Activated naive CD8-positive, alpha-beta T cell treated with anti-CD3 and anti-CD28 coated beads, Interleukin-2, amount 50 U/mL, for 16 hours (primary cell): ENCODE measurements at places on chromosomes 4 and X.

DNA sequence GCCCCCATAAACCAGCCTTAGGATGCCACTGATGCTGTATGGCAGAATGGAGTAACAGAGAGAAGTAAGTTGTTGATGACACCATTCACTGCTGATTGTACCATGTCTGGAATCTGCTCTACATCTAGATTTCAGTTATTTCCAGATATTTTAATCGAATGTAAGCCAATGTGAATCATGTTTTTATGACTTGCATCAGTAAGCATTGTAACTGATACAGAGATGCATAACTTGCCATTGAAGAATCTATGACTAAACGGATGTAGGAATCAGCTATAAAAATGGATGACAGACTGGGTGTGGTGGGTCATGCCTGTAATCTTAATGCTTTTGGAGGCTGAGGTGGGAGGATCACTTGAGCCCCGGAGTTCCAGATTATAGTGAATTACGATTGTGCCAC, 161.0 kb upstream of the GATB start:
- no peak for DNase-seq

DNA sequence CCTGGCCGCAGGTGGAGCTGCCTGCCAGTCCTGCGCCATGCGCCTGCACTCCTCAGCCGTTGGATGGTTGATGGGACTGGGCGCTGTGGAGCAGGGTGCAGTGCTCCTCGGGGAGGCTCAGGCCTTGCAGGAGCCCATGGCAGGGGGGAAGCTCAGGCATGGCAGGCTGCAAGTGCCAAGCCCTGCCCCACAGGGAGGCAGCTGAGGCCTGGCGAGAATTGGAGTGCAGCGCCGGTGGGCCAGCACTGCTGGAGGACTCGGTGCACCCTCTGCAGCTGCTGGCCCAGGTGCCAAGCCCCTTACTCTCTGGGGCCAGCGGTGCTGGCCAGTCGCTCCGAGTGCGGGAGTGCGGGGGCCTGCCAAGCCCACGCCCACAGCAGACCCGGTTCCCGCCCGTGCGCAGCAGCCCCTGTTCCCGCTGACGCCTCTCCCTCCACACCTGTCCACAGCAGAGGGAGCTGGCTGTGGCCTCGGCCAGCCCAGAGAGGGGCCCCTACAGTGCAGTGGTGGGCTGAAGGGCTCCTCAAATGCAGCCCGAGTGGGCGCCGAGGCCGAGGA, 275.9 kb upstream of the FRG1 start:
- DNase-seq = no peak

DNA sequence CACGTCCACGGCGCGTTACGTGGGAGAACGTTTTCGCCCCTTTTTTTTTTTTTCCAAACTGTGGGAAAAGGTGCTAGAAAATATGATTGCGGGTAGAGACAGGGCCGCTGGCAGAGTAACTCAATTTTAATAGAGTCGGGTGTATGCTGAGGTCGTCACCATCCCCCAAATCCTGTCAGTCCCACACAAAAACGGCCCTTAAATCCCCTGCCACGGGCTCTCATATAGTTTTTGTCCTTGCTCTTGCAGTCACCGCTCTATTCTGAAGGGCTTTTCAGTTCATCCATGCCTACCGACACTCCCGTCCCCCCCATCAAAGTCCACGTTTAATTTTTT, 796 bp upstream of the MED14 start:
- DNase-seq = no peak

DNA sequence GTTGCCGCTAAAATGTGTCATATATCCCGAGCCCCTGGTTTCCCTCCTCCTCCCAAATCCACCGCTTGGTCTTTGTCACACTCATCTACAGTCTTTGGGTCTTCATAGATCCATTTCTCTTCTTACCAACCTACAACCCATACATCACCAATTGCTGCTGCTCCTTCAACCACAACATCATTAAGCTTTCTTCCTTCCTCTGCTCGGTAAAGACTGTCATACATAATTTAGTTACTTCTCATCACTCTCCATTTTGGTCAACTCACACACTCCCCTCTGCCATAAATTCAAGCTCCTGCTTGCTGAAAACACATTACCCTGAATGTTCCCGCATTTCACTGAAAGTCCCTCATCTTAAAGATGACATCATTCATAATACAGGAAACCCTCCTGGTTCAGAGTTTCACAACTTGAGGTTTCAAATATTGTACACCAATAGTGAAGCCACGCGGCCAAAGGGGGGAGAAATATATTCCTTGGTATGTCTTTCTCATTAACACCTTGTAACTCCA, 1.7 kb upstream of the DCTD start:
- no peak for DNase-seq

DNA sequence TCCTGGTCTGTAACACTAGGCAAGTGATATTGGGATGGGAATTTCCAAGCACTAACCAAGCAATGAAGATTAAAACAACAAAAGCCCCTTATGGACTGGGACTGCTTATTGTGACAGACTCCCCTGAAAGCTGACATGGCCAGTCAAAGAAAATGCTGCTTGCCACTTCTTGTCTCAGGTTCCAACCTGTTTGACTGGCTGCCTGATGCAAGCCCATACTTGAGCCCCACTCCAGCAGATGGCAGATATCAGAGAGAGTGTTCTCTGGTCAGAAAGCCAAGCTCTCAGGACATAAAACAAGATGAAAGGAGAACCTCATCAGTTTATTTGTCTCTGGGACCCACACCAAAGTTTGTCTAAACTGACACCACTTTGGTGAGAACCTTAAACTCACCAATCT, 15.5 kb upstream of the IGBP1 start:
- no peak for DNase-seq
